OCI-LY7 (cell line): ENCODE measurements at places on chromosomes 2 and 18. TPM values are rescaled to one million over a fixed set of nuclear protein-coding genes. Genes with fewer than 3 reads are reported as not detected.

- no peak for DNase-seq
Observed at GRCh38 chr18:61400716-61401115, 67.5 kb downstream of the CDH20 start.

DNA sequence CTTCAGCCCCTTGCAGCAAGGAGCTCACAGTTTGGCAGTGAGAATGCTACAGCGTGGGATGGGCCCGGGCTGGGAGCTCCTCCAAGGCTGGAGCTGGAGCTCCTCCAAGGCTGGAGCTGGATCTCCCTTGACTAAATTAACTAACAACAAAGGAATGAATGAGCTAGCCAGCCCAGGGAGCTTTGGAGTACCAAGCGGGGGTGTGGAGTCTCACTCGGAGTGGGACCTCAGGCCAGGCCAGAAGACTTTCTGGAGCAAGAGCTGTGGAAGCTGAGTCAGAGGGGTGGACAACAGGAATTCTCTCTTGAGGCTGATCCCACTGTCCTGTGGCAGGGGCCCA is 244.7 kb upstream of the HS6ST1 start:
- DNase-seq, result no peak

The PHOSPHO2 gene
- total RNA-seq, result 2.9 and 4.2 TPM in 2 replicates

The CHRNG gene
- not detected in 2 replicates for total RNA-seq

GRCh38 chr2:235116885-235117492 is 165.2 kb downstream of the SH3BP4 start:
- peak; percentile 48 for DNase-seq

- no peak for DNase-seq
Observed at GRCh38 chr2:132468821-132469675, 52.4 kb downstream of the GPR39 start.

The BMP10 gene
- not detected in 2 replicates for total RNA-seq

The RRM2 gene
- total RNA-seq, result 313 and 324 TPM in 2 replicates

The CFC1 gene
- total RNA-seq, result not detected in 2 replicates

The CIB4 gene
- not detected in 2 replicates for total RNA-seq

DNA sequence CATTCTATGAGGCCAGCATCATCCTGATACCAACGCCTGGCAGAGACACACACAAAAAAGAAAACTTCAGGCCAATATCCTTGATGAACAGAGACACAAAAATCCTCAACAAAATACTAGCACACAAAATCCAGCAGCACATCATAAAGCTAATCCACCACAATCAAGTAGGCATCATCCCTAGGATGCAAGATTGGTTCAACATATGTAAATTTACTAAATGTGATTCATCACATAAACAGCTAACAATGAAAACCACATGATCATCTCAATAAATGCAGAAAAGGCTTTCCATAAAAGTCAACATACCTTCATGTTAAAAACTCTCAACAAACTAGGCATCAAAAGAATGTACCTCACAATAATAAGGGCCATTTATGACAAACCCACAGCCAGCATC is 65.3 kb downstream of the WDPCP start:
- no peak for DNase-seq

DNA sequence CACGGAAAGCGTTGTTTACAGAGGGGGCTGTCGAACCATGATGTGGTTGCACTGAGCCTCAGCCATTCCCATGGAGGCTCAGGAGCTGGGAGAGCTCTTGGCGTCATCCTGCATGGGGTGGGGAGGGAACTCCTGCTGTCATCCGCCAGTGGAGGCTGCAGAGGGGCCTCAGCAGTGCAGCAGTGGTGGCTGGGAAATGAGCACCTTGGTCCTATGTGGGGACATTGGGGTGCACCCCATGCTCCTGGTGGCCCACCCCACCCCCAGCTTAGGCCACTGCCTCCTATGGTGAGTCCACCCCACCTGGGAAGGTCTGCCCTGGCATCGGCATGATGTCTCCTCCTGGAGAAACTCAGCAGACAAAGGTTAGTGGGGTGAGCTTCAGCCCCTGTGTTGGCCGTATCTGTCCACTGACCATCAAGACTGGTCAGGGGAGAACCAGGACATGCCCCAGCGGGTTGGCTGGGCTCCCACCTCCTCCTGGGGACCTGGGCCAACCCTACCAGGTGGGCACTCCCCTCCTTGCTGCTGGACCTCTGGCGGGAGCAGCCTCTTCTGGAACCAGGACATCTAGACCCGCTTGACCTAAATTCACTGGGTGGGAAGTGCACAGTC is 67.8 kb upstream of the HDAC4 start:
- no peak for DNase-seq

- DNase-seq, result no peak
Observed at GRCh38 chr2:134718023-134718816, 580 bp downstream of the TMEM163 start.

DNA sequence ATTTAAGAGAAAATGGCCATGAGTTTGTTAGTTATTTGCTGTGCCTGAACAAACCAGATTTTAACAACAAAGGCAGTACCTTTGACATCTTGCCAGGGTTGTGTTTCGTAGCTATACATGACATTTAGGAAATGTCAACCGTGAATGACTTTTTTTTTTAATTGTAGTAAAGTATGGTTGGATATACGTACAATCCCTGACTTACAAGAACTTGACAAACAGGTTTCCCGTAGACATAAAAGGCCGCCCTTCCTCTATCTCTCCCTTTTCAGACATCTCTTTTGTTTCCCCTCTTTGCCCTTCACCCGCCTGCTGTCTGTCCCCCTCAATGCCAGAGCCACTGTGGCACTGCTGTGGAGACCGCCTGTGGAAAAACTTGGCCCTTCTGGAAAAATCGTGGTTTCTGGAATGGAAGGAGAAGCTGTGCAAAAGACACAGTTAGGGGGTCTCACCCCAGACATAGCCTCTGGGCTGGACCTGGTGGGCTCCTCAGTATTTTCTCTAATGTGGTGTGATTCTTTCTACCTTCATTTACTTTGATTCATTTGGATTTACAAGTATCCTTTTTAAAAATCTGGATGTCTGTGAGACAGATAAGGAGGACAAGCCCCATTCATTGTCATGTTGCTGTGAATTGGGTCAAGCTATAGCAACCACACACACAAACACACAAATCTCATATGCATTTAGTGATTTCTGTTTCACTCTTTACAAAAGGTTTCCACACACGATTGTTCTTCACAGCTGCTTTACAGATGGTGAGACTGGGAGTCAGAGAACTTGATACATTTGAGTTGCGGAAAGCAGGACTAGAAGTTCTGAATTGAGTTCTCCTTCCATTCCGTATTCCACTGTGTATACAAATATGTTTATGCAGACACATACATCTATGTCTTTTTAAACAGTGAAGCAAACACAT is 48.6 kb downstream of the SPATS2L start:
- no peak for DNase-seq

- no peak for DNase-seq
Observed at GRCh38 chr2:21728133-21728532, 604.4 kb downstream of the TDRD15 start.

- no peak for DNase-seq
Observed at GRCh38 chr2:157004789-157005188, 252.7 kb upstream of the GALNT5 start.

- no peak for DNase-seq
Observed at GRCh38 chr18:68507781-68508180, 207.1 kb downstream of the TMX3 start.

- DNase-seq, result no peak
Observed at GRCh38 chr2:20509770-20510490, 63.1 kb downstream of the RHOB start.

DNA sequence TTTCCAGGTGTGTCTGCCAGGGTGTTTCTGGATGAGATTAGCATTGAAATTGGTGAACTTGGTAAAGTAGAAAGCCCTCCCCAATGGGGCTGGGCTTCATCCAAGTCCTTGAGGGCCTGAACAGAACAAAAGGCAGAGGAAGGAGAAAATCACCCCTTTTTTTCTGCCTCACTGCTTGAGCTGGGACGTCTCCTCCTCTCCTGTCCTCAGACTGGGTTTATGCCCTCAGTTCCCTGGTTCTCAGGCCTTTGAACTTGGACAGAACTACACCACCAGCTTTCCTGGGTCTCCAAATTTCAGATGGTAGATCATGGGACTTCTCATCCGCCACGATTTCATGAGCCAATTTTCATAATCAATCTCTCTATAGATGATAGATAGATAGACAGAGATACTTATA is 53.7 kb upstream of the BIN1 start:
- DNase-seq, result no peak

GRCh38 chr2:182186132-182186735 is 200.6 kb downstream of the PPP1R1C start:
- DNase-seq, result peak; percentile 46

- DNase-seq, result no peak
Observed at GRCh38 chr2:209472871-209473270, 49.0 kb downstream of the MAP2 start.

DNA sequence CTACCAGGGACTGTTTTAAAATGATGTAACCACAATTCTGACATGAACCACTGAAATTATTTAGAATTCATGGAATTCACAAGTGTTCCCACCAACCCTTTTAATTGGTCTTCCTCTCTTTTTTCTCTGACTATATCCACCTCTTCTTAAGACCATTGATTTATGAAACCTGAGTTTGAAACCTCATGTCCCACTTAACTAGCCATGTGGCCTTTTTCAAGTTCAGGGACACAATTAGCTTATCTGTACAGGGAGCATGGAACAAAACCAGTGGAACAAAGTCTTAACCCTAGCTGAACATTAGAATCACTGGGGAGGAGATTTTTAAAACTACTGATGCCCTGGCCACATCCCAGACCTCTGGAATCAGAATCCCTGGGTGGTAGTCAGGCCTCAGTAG is 41.6 kb upstream of the TMEM163 start:
- DNase-seq, result no peak

The STEAP3 gene
- total RNA-seq, result not detected in 2 replicates

DNA sequence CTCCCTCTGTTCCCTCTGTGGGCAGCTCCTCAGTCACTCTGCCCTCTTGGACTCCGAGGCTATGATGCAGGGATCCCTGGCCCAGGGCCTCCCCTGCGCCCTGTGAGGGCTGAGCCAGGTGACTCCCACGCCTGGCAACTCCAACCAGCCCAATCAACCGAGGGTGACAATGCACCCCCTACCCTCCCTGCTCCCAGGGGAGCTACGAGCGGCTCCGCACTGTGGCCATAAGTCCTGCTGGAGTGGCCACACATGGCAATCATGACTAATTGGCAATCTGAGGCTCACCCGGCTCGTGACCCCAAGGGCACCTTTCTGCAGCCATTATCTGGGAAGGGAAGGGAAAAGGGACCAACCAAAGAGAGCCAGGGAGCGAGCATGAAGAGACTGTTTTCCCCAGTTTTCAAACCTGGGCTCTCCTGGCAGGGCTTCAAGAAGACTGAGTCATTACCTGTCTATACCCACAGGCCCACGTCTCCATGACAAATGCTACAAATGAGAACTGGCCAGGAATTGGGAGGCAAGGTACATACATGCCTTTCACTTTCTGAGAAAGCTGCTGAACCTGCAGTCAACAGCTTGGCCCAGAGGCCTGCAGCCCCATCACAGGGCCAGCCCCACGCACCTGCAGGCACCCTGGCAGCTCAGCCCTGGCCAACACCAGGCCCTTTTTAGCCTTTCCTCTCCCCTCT is 45.1 kb downstream of the RPL31 start:
- DNase-seq, result no peak

GRCh38 chr18:23825978-23826405 is 136.7 kb downstream of the LAMA3 start:
- DNase-seq, result no peak

The FBXO15 gene
- total RNA-seq, result 1.2 and 2.1 TPM in 2 replicates

DNA sequence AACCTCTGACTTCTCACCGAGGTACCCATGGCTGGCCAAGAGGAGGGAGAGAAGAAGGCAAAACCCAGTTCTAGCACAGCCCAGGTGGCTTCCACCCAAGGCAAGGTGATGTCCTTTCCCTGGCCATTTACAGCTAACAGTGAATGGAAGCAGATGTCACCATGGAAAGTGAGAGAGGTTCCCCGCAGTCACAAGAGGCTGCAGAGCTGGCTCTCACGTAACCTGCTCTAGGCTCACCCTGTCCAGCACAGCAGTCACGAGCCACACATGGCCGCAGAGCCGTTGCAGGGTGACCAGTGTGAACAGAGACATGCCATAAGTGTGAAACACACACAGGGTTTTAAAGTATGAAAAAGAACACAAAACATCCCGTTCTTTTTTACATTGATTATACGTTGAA is 169.4 kb downstream of the TNS1 start:
- no peak for DNase-seq

GRCh38 chr2:70986499-70987189 is 8.0 kb downstream of the TEX261 start:
- no peak for DNase-seq

- DNase-seq, result no peak
Observed at GRCh38 chr2:124877141-124877577, 852.1 kb downstream of the CNTNAP5 start.

DNA sequence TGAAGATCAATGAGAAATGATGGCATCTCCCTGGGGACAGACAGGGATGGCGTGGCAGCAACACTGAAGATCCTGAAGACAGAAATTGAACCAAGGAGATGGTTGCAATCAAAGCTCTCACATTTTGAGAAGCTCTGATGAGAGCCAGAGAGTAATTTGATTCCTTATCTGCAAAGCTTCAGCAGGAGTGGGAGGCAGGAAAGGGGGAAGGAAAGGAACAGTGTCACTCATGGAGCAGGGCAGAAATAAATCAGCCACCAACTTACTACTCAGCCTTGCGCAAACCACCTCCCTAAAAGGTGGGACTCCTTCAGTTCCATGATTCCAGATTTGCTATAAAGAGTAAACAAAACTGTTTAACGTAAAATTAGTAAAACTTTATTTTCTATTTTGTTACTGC is 119.2 kb downstream of the CACNB4 start:
- DNase-seq, result no peak

DNA sequence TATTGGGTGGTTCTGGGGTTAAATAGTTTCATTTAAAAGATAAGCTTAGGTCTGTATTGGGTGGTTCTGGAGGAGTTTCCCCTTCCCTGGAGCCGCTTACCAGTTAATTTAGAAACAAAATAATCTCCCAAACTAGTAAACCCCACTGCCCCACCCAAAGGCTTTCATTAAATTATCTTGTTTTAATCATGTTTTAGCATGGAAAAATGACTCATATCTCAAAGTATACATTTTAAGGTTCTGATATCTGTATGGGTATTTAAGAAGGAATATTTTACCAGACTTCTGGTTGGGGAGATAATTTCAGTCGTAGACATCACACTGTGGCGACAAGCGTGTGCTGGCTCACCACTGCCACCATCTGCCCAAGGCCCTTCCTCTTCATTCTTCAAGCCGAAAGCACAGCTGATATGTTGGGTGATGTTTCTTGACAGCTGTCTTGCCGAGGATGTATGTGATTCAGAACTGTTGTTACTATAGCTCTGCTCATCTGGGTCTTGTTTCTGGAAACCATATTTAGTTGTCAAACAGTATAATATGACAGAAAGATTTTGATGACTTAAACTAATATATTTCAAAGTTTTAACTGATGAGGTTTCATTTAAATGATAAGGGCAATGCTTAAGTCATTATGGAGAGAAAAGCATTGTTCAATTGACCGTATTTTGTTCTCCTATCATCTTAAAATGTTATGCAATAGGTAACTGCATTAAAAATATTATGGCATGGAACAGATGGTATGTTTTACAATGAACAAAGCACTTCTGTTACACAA is 5.1 kb downstream of the FIGLA start:
- DNase-seq, result peak; percentile 20

DNA sequence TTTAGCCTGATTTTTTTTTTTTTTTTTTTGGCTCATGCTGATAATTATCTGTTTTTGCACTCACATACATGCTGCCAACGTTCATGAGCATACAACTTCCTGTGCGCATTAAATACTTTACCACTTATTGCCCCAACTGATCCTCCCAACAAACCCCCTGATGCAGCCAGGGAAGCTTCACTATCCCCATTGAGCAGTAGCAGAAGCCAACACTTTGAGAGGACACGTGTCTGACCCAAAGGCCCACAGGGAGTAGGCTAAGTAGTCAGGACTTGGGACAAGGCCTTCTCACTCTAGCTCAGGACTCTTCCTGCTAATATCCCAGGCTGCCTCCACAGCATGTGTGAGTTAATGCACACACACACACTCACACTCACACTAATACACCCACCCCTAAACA is 36.2 kb upstream of the MAT2A start:
- no peak for DNase-seq
